AG04449 (cell line): ENCODE measurements at places on chromosomes 12 and 14.

GRCh38 chr14:57729208-57730187 is 136.4 kb downstream of the SLC35F4 start:
- no peak for DNase-seq

DNA sequence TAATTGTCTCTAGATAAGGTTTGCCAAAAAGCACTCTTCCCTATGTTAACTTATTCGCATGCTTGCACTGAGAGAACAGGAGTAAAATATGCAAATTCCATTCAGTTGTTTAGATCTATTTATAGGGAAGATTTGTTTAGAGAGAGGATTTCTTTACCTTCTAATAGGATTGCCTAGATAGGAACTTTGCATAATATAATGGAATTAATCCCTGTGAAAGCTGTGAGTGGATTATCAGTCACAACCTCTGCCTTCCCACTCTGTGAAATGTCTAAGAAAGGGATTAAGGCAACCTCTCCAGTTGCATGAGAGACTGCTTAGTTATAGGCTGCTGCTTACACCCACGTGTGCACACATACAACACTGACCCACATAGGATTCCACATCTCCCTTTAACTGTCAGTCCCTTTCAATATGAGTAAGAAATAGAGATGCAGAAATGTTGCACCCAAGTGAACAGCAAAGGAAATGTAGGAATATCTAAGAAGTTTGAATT is 83.2 kb downstream of the ALG10B start:
- no peak for DNase-seq

DNA sequence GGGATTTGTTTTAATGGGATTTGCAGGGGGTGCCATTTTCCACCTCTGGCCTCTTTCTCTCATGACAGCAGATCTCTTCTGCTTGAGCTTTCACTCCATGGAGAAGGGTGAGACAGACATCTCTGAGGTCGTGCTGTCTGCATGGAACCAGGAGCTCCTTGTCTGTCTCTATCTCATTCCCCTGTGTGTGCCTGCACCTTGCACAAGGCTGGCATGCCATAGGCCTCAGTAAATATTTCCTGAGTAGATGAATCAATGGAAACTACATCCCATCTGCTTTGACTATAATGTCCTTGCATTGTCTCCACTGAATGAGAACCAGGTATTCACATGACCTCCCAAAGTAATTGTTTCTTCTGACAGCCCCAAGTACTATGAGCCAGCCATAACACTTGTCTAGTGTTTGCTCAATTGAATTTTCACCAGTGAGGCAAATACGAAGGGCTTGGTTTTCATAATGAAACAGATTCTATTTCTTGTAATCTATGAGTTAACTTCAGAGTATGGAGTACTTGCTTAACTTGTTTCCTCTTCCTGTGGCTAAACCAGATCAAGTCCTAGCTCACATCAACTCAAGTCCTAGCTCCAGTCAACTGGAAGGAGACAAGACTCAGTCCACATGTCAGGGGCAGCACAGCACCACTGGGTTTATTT is 32.3 kb downstream of the KCNK13 start:
- peak; percentile 9 for DNase-seq

DNA sequence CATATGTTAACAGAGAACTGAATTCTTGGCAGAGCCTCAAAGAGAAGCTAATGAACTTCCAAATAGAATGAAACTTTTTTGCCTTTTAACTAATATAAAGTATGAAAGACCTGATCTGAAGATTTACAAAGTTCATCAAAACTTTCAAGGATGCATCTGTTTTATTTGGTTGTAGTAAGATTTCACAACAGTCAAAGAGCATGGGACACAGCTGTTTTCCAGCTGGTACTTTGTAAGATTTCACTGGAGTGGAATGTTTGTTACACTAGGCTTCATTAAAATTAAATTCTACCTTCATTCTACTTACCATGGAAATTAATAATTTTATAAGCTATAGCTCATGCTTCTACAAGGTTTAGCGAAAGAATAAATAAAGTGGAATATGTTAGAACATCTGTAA is 351.2 kb downstream of the SLC6A15 start:
- no peak for DNase-seq

- no peak for DNase-seq
Observed at GRCh38 chr12:1810201-1810930, 10.0 kb upstream of the LRTM2 start.

- DNase-seq, result no peak
Observed at GRCh38 chr14:31781578-31781977, 220.4 kb downstream of the NUBPL start.

GRCh38 chr12:116977465-116978380 is 67.0 kb downstream of the FBXW8 start:
- no peak for DNase-seq

DNA sequence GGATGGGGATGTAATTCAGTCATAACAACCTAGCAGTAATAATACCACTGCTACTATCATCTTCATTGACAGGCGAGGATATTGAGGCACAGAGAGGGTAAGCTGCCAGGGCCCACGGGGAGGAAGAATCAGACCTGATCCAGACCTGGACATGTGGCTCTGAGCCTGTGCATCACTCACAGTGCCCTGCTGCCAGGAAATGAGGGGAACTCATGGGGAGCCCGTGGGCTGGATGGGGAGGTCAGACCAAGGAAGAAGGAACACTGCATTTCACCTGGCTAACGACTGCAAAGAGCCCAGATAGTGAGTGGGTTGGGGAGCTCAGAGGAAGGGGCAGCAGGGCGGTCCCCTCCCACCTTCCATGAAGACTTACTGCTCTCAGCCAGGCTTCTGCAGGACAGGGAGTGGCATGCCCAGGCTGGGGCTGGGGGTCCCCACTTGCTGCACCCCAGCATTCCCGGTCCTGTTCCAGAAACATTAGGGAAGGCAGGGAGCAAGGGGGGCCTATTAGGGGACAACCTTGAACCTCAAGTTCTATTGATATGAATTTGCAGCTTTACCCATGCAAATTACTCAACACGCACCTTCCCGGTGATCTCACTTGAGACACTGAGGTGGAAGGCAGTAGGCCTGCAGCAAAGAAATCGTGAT is 37.7 kb downstream of the CALM1 start:
- no peak for DNase-seq

- no peak for DNase-seq
Observed at GRCh38 chr12:97385121-97385520, 77.5 kb upstream of the RMST start.

DNA sequence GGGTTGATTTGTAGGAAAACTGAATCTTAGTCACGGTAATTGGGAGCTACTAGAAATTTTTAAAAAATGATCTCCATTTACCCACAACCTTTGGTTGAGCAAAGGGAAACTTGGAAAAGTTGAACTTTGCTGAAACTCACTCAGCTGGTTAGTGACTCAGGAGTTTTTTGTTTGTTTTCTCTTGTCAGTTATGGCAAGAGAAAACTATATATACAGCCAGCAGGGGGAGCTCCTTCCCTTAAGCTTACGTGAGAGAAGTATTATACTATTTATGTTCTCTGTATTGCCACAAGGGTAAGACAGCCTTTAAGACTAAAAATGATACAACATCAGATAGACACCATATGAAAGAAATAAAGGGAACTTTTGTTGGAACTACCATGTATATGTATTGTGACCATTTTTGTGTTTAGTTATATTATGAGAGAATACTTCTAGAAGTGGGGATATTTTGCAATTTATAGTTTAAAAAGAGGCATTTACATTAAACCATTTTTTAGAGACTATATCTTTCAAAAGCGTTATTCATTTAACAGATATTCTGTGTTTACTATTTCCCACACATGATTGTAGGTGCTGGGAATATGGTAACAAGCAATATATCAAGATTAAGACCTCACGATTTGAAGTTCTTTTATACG is 28.1 kb upstream of the TBC1D30 start:
- DNase-seq, result peak; percentile 61

- no peak for DNase-seq
Observed at GRCh38 chr12:132114667-132115066, 29.5 kb downstream of the DDX51 start.

GRCh38 chr12:1325666-1326065 is 268.7 kb downstream of the FBXL14 start:
- no peak for DNase-seq

DNA sequence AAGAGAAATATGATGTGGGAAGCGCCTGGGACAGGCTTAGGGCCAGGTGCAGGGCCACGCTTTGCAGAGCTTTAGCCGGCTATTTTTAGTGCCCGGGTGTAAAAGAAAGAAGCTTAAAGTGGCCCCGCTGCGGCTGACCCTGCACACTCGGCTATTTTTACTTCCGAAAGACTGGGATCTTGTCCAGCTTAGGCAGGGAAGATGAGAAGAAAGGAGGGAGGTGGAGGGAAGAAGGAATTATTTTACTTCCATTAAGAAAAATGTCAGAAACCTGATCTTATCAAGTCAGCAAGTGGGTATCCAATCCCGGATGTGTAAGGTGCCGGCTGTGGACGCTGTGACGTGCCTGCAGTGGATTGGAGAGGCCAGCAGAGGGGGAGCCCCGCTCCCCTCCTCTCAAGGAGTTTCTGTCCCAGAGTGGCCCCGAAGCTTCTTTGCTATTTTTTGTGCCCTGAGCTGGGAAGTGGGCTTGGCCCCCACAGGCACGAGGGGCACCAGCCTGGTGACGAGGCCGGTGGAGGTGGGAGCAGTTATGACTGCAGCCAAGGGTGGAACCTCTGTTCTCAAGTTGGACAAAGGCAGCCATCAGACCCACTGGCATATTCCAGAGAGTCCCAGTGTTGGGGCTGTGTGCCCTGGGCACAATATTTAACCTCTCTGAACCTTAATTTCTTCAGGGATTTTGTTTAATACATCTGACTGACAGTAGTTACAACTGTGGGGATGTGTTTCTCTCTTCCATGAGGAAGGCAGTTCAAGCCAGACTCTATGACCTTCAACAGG is 97.7 kb downstream of the ESRRB start:
- DNase-seq, result no peak

GRCh38 chr12:106226884-106227640 is 20.8 kb downstream of the CKAP4 start:
- DNase-seq, result no peak

GRCh38 chr14:64645220-64645892 is 58.9 kb upstream of the PLEKHG3 start:
- DNase-seq, result peak; percentile 98
